Posterior cingulate gyrus (tissue), 11 donors: ENCODE measurements at places on chromosomes 6 and 20.
A peak's percentile ranks its signal among the peaks of the same experiment; 100 is the strongest.

DNA sequence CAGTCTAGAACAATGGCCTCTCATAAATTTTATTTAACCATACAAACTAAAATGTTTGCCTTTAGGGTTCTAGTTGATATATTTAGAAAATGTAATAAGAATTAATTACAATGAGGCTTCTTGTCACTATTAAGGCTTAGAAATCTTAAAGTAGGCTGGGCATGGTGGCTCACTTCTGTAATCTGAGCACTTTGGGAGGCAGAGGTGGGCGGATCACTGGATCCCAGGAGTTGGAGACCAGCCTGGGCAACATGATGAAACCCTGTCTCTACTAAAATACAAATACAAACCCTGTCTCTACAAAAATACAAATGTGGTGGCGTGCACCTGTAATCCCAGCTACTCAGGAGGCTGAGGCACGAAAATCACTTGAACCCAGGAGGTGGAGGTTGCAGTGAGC lies 99.0 kb upstream of the ADGRF1 start:
- DNase-seq = no peak

GRCh38 chr6:132391391-132392269 lies 9.6 kb downstream of the MOXD1 start:
- no peak for DNase-seq

DNA sequence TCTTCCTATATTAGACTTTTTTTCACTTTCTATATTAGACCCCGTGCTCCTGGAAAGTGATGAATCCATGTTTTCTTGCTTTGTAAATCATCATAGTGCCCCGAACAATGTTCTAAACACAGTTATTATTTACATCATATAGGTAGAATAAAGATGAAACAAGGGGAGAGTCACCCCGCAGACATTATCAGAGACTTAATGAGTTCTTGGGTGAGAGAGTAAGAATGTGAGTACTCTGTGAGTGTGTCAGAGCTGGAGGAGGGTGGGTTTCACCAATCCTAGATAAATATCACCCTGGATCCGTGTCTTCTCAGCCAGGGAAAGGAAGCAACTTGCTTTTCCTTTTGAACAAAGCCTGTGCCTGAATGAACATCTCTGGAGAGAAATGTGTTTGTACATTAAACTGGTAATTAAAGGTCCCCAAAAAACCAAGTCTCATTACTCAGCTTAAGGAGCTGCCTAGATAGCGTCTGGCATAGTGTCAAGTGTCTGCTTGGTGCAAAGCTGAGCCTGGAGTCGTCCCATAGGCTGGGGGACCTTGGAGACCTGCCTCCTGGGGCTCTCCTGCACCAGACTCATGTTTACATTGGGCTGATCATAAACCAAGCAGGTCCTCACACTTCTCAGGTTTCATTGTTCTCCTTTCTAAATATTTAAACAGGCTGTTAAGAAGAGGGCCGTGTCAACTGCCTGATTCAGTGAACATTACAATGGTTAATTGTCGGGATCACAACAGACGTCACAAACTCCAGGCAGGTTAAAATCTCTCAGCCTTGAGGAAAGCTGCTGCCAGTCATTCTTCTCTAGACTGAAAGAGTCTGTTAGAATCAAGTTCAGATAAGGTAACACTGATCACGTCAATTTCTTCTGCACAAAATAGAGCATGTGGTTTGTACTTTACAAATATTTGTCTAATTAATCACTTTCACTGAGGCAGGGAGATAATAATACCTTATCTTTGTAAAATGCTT lies 179.7 kb upstream of the MYLIP start:
- no peak for DNase-seq

GRCh38 chr20:56943946-56944945 lies 315.1 kb downstream of the TFAP2C start:
- DNase-seq = no peak

- no peak for DNase-seq
These were observed 153.2 kb upstream of the TAB2 start for GRCh38 chr6:149164199-149164750.

GRCh38 chr6:53484476-53485280 lies 60.2 kb downstream of the GCLC start:
- DNase-seq = no peak

DNA sequence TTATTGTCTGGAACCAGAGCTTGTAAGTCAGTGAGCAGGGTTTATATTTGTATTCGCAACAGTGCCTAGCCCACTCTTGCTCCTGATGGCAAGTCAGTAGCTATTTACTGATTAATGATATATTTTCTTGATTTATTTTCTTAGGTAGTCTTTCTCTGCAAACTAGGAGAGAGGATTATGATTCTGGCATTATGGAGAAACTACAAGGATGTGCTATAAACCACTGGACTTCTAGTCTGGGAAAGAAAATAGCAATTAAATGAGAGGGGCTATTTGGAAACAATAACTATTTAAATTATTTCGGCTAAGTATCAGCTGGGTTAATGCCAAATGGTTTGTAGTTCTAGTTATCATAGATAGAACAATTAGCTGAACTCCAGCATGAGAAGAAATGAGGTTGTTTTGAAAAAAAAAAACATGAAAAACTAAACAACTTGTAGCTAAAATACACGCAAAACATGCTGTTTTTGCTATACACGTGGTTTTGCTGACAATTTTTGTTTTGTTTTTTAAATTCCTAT lies 304.9 kb upstream of the TCF21 start:
- no peak for DNase-seq

DNA sequence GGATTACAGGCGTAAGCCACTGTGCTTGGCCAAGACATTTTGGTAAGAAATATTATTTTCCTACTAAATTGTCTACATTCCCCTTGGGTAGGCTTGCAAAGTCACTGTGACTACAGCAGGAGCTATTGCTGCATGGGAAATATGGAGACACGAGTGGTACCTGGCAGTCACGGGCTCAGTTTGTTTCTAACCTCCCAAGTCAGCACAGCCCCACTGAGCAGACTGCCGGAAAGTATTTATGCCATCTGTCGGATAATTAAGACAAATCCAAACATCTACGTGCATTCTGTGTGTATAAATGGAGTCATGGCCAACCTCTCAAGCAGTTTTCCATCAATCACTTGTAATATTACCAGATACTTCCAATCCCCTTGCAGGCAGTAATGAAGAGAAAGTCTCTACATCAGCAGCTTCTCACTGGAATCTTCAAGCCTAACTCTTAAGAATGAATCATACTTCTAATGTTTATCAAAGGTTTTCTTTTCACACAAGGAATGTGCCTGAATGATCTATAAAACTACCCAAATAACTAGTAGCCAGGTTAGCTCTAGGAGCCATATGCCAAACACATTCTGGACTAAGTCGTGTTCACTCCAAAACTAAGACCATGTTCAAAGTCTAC lies 20.1 kb downstream of the PSMB1 start:
- no peak for DNase-seq

- DNase-seq = no peak
These were observed 18.5 kb upstream of the IL17F start for GRCh38 chr6:52262620-52263344.

- peak; percentile 20 for DNase-seq
These were observed 25.5 kb downstream of the ANGPT4 start for GRCh38 chr20:890666-891057.

- no peak for DNase-seq
These were observed 137.0 kb downstream of the IMPG1 start for GRCh38 chr6:75935473-75935793.

DNA sequence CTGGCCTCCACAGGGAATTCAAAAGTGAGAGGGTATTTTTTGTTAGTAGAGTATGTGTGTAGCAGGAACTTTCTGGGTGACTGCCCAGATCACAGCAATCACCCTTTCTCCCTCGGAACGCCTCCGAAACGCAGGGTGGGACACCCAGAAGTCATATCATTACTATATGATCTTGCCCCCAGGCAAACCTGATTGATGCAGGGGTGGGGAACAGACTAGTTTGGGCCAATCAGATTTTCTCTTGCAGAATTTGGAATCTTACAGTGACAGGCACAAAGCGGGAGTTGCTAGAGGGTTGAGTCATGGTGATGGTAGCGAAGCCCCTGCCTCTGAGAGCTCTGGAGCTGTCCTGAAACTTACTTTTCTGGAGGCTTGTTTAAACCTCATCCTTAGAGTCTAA lies 16.5 kb upstream of the RPN2 start:
- DNase-seq = no peak

DNA sequence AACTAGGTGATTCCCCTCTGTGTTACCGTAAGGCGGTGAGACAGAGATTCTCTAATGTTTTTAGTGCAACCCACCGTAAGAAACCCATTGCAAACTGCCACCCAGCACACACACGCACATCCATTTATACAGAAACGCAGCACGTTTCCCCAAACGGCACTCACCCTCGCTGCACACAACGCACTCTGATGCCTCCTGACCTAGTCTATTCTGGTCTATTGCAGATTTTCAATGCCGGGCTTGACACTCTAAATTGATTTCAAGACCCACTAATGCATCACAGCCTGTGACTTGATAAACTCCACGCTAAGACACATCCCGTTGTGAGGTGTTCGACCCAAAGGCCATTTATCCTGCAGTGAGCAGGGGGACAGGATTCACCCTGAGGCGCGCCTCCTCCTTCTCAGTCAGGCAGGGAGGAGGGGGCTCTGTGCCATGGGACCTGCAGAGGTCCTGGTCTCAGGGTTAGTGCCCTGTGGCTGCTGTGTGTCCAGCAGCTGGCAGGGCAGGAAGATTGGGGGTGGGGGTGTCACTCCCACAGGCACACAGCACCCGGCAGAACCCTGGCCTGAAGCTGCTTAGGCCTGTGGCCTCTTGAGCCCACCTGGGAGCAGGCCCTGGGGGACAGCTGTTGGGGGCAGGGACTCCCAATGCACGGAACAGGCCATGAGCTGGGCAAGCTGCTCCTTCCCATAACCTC lies 335.6 kb downstream of the PREX1 start:
- DNase-seq = no peak

- no peak for DNase-seq
These were observed 206.4 kb upstream of the CITED2 start for GRCh38 chr6:139580592-139581484.

DNA sequence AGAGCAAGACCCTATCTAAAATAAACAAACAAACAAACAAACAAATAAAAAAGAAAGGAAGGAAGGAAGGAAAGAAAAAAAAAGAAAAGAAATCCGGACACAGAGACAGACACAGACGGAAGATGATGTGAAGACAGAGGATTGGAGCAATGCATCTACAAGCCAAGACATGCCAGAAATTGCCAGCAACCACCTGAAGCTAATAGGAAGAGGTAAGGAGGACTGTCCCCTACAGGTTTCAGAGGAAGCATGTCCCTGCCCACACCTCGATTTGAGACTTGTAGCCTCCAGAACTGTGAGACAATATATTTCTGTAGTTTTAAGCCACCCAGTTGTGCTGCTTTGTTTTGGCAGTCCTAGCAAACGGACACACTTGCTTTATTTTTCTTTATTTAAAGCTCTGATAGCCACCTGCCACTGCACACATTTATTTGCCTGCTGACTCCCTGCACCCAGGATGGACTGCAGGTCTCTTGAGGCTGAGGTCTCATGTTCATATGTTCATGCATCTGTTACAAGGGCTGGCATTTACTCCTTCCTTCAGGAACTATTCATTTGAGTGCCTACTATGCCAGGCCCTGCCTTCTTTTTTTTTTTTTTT lies 20.7 kb upstream of the ZMYND8 start:
- DNase-seq = no peak

DNA sequence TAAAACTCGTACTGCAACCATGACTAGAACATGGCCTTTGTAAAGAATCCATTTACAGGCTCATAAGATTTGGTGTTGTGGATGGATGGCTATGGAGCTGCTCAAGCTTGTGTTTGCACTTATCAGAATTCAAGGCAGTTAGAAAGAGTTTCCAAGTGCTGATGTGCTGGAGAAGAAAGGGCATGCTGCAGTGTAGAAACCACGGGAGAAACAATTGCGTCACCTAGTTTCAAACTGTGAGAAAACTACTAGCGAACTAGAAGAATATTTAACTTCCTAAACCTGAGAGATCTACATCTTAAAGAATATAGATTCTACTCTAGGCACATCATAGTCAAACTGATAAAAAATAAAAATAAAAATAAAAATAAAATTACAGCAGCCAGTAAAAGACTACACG lies 116.2 kb downstream of the SGK1 start:
- no peak for DNase-seq

DNA sequence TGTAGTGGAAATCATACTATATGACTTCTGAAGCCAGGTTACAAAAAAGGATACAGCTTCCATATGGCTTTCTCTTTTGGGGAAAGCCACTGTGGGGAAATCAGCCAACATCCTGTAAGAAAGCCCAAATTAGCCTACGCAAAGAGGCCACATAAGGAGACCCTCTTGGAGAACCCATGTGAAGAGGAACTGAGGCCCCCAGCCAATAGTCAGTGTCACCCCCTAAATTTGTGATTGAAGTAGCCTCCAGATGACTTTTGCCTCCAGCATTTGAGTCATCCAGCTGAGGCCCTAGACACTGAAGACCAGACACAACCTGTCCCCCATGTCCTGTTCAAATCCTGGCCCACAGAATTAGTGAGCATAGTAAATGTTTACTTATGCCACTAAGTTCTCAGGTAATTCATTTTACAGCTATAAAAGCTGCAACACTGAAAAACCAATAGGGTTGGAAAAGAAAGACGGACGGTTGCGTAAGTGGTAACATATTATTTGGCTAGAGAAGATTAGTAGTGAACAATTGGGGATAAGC lies 60.4 kb downstream of the HMGCLL1 start:
- DNase-seq = no peak

DNA sequence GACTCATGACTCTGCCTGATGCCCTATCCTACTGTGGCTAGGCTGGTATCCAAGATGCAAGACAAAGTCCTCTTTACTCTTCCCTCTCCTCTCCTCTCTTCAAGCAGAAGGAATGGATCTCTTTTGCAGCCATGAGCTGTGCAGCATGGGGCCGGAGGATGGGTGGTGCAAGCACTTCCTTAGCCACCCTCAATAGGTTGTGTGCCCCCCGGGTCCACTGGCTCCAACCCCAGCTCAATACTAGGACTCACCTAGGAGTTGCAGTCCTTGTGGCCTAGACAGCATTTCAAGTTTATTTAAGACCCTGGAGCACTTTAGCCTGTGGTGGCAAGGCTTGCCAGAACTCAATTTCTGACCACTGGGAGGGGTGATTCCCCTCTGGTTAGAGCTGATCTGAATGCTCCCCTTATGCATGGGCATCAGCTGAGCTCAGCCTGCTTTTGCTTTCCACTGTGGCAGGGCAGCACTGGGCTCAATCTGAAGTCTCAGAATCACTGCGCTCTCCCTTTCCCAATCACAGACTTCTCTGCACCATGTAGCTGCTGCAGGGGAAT lies 29.0 kb upstream of the GRM4 start:
- DNase-seq = no peak

- DNase-seq = no peak
These were observed 49.3 kb downstream of the SIRPA start for GRCh38 chr20:1944345-1945091.

GRCh38 chr6:88519301-88520016 lies 353.3 kb upstream of the CNR1 start:
- no peak for DNase-seq

GRCh38 chr6:23446469-23446967 lies 679.5 kb upstream of the NRSN1 start:
- DNase-seq = no peak
